ENCODE measurements at places on chromosomes 11 and 22. TPM values are rescaled to one million over a fixed set of nuclear protein-coding genes. Genes with fewer than 3 reads are reported as not detected.

The C11orf86 gene
- total RNA-seq: 0.21 TPM

The OR51B2 gene
- total RNA-seq: not detected

The FOLH1 gene
- 0.27 TPM for total RNA-seq

The GVQW3 gene
- total RNA-seq: 4.9 TPM

The PICK1 gene
- 28.3 TPM for total RNA-seq

The WT1 gene
- total RNA-seq: 0.21 TPM

The MS4A7 gene
- total RNA-seq: not detected

The SLC17A6 gene
- total RNA-seq: 0.31 TPM

DNA sequence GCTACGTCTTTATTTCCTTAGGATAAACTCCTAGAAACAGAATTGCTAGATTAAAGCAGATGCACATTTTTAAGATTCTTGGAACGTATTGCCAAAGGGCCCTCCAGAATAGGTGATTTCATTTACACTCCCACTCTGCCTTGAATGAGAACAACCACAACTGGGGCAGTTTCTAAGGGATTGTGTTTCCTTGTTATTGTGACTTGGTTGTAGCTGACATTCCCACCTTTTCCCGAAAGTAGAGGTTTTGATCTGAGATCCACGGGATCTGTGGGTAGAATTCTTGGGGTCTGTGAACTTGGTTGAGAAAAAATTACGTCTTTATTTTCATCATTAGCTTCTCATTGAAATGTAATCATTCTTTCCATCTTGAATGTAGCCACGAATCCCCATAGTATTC is 21.5 kb downstream of the LRRC32 start:
- no peak overlapping the region for H3K27ac ChIP-seq
- H3K4me3 ChIP-seq: no peak overlapping the region
- no peaks in the 10 kb centered on the region for H3K36me3 ChIP-seq

DNA sequence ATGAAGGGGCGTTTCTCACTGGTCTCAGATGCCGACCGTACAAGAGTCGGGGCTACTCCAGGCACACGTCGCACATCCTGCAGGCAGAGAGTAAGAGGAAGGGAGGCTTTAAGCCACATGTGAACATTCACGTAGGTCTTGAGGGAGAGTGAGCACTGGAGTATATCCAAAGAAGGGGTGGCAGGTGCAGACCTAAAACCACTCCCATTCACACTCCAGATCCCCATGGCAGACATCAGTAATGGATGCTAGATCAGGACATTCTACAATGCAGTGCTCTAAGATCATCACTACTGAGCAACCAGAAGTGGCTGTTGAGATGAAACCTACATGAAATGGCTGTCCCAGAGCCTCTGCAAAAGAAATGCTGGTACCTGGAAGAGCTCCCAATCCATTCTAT is 39.0 kb downstream of the WT1 start:
- H3K27me3 ChIP-seq: no peaks in the 10 kb centered on the region
- no peak for DNase-seq
- H3K27ac ChIP-seq: no peak overlapping the region
- H3K36me3 ChIP-seq: no peaks in the 10 kb centered on the region
- peaks cover 6% of the 10 kb centered on the region for H3K4me1 ChIP-seq

GRCh38 chr22:43042101-43042780 is 27.3 kb upstream of the PACSIN2 start:
- H3K4me3 ChIP-seq: no peak overlapping the region
- H3K4me1 ChIP-seq: no peaks in the 10 kb centered on the region
- no peaks in the 10 kb centered on the region for H3K27me3 ChIP-seq
- no peak overlapping the region for H3K27ac ChIP-seq
- no peaks in the 10 kb centered on the region for H3K36me3 ChIP-seq
- no peak for DNase-seq

DNA sequence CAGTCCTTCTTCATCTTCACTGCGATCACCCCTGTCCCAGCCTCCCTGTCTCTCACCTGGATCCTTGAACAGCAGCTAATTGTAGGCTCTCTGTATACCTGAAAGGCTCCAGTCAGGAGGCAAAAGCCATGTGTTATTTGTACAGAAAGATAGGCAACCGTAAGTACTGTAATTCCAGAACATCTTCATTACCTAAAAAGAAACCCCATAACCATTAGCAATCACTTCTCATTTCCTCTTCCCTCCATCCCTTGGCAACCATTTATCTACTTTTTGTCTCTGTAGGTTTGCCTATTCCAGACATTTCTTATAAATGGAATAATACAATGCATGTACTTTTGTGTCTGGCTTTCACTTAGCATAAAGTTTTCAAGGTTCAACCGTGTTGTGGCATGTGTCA is 17.8 kb downstream of the NAGA start:
- H3K36me3 ChIP-seq: no peaks in the 10 kb centered on the region
- no peaks in the 10 kb centered on the region for H3K27me3 ChIP-seq
- H3K27ac ChIP-seq: no peak overlapping the region
- DNase-seq: no peak
- no peaks in the 10 kb centered on the region for H3K4me1 ChIP-seq

DNA sequence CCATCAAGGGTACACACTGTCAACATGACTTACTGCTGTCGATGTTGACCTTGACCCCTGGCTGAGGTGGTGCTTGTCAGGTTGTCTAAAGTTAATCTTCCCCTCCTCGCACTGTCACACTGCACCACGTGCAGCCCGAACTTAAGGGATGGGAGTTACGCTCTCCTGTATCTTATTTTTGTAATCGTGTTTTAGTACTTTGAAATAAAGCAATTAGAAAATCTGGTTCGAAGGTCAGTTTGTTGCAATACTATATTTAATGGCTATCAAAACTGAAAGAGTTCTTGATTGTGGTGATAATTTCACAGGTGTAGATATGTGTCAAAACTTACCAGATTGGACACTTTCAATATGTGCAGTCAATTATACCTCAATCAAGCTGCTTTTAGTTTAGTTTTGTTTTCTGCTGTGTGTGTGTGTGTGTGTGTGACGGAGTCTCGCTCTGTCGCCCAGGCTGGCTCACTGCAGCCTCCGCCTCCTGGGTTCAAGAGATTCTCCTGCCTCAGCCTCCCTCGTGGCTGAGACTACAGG is 10.7 kb upstream of the ST14 start:
- peaks cover 17% of the 10 kb centered on the region for H3K4me1 ChIP-seq
- DNase-seq: no peak
- H3K27me3 ChIP-seq: no peaks in the 10 kb centered on the region
- H3K27ac ChIP-seq: no peak overlapping the region
- H3K4me3 ChIP-seq: no peak overlapping the region
- 0 out of 2 replicates have a peak, but pooled peaks cover 9% of the 10 kb centered on the region for H3K36me3 ChIP-seq

DNA sequence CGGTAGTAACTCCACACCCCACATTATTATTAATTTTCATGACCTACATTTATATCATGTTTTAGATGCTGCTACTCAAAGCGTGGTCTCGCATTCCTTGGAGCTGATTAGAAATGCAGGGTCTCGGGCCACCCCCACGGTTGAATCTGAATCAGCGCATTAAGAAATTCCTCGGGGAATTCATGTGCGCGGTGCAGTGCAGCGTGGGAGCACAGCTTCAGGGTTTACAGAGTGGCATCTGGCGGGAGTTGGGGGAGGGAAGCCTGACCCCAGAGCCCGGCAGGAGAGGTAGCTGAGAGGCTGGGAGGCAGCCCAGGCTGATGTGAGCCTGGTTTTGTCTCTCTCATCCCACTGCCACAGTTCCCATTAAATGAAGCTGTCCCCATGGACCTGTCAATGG is 48.1 kb upstream of the DAGLA start:
- no peaks in the 10 kb centered on the region for H3K27me3 ChIP-seq
- H3K4me1 ChIP-seq: no peaks in the 10 kb centered on the region
- H3K36me3 ChIP-seq: no peaks in the 10 kb centered on the region

GRCh38 chr11:47980088-47980906 is at the start of gene PTPRJ:
TSS of gene PTPRJ (plus strand) at chr11:47980559. CDS start at chr11:47980913, 354 bp downstream.
- H3K27me3 ChIP-seq: peaks cover 26% of the 10 kb centered on the region
- peak; percentile 78 for DNase-seq
- H3K4me3 ChIP-seq: peak within 1 kb of the TSS; percentile 76
- peaks cover 3% of the 10 kb centered on the region for H3K4me1 ChIP-seq
- no peak within 1 kb of the TSS for H3K27ac ChIP-seq

DNA sequence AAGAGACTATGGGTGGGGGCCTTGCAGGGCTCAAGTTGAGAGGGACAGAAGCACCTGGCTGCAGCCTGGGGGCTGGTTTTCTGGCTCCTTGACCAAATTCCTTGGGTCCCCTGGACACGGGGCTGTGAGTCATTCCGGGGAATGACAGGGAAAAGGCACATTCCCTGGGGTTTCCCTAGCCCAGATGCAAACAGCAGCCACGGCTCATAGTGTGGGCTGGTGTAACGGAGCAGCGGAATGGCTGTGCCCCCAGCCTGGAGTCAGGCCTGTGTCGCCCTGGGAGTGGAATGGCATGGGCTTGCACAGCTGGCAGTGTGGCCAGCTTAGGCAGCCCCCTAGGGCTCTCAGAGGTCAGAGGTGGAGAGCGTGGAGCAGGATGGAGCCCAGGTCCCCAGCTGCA is 77.6 kb upstream of the KCNQ1OT1 start:
- no peaks in the 10 kb centered on the region for H3K36me3 ChIP-seq
- H3K4me3 ChIP-seq: no peak overlapping the region
- DNase-seq: no peak
- no peak overlapping the region for H3K27ac ChIP-seq

DNA sequence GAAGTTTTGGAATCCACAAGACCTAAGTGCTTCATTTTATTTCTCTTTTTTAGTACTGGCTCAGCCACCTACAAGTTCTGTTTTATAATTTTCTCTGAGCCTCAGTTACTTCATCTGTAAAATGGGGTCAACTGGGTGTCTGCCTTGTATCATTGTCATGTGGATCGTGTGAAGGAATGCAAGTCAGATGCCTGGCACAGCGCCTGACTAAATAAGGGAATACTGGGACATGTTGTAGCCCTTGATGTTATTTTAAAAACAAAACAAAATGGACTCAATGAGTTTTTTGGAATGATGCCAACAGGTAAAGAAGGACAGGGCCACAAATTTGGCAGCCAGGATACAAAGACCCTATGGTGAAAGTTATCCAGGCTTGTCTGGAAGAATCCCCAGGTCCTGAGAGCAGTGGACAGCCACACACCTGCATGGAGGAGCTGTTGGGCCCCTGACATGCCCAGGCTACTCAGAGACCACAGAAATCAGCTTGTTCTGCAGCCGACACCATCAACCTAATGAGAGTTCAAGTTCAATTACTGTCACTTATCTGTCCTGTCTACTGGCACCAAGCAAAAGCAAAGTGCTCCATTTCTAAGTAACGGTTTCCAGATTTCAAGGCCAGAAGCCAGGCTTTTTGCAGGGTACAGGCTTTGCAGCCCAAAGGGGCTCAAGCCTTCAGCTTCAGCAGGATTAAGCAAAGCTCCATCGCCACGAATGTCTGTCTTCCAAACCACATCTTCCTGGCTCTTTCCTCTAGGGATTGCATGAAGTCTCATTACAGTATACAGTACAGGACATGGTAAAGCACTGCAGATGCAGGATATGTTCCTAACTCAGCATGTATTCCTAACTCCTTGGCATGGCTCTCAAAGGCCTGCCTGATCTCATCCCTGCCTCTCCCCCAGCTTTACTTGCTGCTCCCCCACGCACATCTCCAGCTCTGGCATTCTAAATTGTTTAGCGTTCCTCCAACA is 18.4 kb downstream of the DKK3 start:
- H3K27me3 ChIP-seq: no peaks in the 10 kb centered on the region
- no peaks in the 10 kb centered on the region for H3K36me3 ChIP-seq
- no peak overlapping the region for H3K4me3 ChIP-seq
- H3K4me1 ChIP-seq: peaks cover 7% of the 10 kb centered on the region
- no peak for DNase-seq
- H3K27ac ChIP-seq: no peak overlapping the region

GRCh38 chr22:20606041-20606783 is 98.8 kb downstream of the MED15 start:
- DNase-seq: peak; percentile 97
- H3K36me3 ChIP-seq: no peaks in the 10 kb centered on the region
- no peaks in the 10 kb centered on the region for H3K27me3 ChIP-seq
- H3K27ac ChIP-seq: no peak overlapping the region
- H3K4me1 ChIP-seq: no peaks in the 10 kb centered on the region
- no peak overlapping the region for H3K4me3 ChIP-seq

- no peak overlapping the region for H3K4me3 ChIP-seq
- no peaks in the 10 kb centered on the region for H3K36me3 ChIP-seq
- 0 out of 2 replicates have a peak, but pooled peaks cover 3% of the 10 kb centered on the region for H3K4me1 ChIP-seq
- DNase-seq: no peak
Observed at GRCh38 chr11:115475564-115475963, 28.7 kb downstream of the CADM1 start.

- peaks cover 12% of the 10 kb centered on the region for H3K4me1 ChIP-seq
- H3K4me3 ChIP-seq: no peak overlapping the region
- H3K27me3 ChIP-seq: no peaks in the 10 kb centered on the region
- DNase-seq: no peak
Observed at GRCh38 chr22:43817402-43817801, 5.3 kb upstream of the EFCAB6 start.

DNA sequence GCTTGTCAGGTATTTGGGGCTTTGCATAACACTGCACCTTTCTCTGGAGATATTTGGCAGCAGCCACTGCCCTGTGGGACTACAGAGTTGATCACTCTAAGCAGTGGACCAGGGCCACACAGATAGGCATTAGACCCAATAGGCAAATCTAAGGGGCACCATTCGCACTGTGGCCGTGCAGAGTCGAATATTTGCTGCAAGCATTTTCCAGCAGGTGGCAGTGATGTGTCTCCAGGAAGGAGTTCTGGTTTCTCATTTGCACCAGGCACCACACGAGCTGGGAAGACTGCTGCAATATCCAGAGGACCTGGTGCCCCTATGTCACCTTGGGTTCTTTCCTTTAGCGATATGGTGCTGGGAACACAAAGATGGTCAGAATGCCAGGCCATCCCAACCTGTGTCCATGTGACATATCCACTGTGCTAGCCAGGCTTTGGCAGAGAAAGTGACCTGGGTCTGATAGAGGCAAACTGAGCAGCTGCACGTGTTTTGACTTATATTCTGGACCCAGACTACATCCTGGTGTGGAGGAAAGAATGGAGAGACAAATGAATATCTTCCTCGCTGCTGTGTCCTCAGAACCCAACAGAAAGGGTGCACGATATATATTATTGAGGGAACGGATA is 318.7 kb downstream of the BUD13 start:
- no peak overlapping the region for H3K27ac ChIP-seq
- peaks cover 10% of the 10 kb centered on the region for H3K4me1 ChIP-seq
- peaks cover 5% of the 10 kb centered on the region for H3K36me3 ChIP-seq
- no peak overlapping the region for H3K4me3 ChIP-seq
- no peaks in the 10 kb centered on the region for H3K27me3 ChIP-seq

GRCh38 chr22:44247923-44248892 is 64.5 kb downstream of the SHISAL1 start:
- no peak for DNase-seq
- H3K36me3 ChIP-seq: no peaks in the 10 kb centered on the region
- H3K4me1 ChIP-seq: no peaks in the 10 kb centered on the region
- H3K27ac ChIP-seq: no peak overlapping the region
- H3K4me3 ChIP-seq: no peak overlapping the region

GRCh38 chr11:132471466-132471865 is 1060.8 kb downstream of the OPCML start:
- no peaks in the 10 kb centered on the region for H3K27me3 ChIP-seq
- DNase-seq: no peak
- no peak overlapping the region for H3K4me3 ChIP-seq
- H3K36me3 ChIP-seq: no peaks in the 10 kb centered on the region

GRCh38 chr11:9158898-9159391 is 67.5 kb upstream of the SCUBE2 start:
- H3K27me3 ChIP-seq: no peaks in the 10 kb centered on the region
- no peak overlapping the region for H3K4me3 ChIP-seq
- H3K4me1 ChIP-seq: no peaks in the 10 kb centered on the region
- H3K27ac ChIP-seq: no peak overlapping the region
- peaks cover 19% of the 10 kb centered on the region for H3K36me3 ChIP-seq
- DNase-seq: no peak

GRCh38 chr22:42933485-42934091 is 76.5 kb upstream of the ARFGAP3 start:
- H3K36me3 ChIP-seq: no peaks in the 10 kb centered on the region
- no peak overlapping the region for H3K4me3 ChIP-seq
- H3K27me3 ChIP-seq: no peaks in the 10 kb centered on the region
- no peak overlapping the region for H3K27ac ChIP-seq
- DNase-seq: no peak
- peaks cover 8% of the 10 kb centered on the region for H3K4me1 ChIP-seq

Measured in GM23338 (cell line).